NCI-H187 treated with DMSO at 0.1 percent for 48 hours (cell line): ENCODE measurements at places on chromosomes 1 and 21.

DNA sequence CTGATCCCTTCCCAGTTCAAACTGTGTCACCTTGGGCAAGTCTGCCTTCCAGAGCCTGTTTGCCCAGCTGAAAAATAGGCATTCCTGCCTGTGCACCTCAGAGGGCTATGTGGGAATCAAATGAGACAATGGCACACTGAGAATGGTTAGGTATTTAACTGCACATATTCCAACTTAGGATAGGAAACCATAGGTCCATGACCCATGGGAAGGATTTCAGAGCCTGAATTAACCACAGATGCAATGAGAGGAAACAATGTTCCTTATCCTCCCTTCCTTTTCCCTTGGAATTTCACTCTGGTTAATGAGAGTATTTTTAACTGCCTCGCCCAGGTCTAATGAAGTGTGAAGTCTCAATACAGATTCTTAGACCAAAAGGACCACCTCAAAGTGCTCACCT lies 12.7 kb downstream of the PAFAH2 start:
- no peak for DNase-seq

GRCh38 chr1:161359291-161359690 lies 8.4 kb downstream of the CFAP126 start:
- no peak for DNase-seq

GRCh38 chr1:23118957-23119792 lies 49.5 kb downstream of the LUZP1 start:
- no peak for DNase-seq

DNA sequence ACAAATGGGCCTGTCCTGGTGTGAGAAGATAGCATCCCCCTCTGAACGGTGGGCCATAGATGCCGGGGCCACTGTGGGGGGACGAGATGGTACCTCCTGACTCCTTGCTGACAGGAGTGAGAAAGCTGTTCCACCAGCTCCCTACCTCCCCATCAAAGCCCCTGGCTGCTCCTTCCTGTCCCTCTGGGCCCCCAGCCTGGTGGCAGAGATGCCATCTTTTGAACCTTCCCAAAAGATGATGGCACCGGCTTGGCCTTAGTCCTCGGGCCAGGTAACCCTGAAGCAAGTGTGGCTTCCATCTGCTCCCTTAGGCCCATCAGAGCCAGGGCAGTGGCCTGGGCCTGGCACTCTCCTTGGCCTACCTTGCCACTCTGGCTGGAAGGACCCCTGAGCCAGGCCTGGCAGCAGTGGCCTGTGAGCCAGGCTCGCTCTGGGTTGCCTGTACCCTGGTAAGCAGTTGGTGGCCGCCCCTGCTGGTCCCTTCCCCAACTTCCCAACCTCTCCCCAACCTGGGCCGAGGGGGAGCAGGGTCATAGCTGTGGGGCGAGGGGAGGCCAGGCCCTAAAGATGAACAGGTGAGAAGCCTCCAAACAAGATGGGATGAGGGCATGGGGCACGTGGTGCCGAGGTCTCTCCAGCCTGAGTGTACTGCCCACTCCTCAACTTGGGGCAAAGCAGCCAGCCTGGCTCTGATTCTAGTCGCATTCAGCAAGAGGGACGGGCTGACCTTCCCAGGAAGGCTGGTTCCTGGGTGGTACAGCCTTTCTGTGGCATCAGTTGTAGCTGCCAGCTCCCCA lies 34.7 kb downstream of the ZBTB17 start:
- DNase-seq = no peak

- DNase-seq = no peak
Observed at GRCh38 chr1:47682198-47682597, 244.4 kb downstream of the FOXD2 start.

DNA sequence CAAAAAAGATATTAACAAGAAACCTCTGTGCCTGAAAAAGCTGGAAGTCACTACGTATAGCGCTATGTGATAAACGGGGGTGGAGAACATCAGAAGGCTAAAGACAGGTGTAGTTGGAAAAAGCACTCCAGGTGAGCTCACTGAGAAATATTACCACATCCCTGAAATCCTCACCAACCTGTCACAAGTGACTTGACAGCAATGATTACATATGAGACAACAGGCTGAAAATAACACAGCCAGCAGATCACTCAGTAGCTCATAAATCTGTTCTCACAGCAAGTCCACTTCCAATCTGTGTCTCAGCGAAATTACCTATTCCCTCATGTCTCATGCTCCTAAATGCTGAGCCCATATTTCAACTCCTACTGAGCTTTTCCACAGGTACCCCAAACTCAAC lies 120.5 kb downstream of the UBR4 start:
- DNase-seq = no peak

DNA sequence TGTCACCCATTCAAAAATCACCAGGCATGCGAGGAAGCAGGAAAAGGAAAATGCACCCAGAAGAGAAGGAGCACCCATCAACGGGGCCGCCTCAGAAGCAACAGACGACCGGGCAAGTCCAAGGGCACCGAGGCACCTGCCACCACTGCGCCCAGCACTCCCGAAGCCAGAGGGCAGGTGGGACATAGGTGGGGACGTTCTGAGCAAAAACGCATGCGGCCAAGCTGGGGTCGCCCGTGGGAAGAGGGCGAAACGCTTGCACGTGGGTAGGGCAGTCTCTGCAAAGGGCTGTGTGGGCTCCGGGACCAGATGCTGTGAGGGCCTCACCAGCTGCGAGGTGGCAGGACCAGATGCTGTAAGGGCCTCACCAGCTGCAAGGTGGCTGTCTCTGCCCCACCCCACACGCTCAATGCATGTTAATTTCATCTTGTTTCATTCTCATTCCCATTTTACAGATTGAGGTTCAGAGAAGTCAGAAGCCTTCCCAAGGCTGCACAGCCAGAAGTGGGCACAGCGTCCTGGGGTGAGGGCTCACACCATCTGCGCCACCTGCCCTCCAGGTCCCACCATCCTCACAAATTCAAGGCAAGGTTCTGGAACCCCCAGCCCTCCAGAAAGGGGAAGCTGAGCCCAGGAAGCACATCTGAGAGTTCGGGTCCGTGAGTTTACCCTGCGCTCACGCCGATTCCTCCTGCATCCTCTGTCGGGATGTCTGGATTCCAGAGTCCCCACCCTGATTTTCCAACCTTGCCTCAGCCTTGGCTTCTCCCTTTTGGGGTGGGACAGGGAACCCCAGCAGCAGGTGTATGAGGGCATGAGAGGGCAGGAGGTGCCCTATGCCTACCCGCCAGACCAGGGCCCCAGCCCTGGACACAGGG lies 8.2 kb upstream of the SAMD11 start:
- no peak for DNase-seq

- no peak for DNase-seq
Observed at GRCh38 chr1:204992201-204992997, 50.6 kb upstream of the CNTN2 start.

DNA sequence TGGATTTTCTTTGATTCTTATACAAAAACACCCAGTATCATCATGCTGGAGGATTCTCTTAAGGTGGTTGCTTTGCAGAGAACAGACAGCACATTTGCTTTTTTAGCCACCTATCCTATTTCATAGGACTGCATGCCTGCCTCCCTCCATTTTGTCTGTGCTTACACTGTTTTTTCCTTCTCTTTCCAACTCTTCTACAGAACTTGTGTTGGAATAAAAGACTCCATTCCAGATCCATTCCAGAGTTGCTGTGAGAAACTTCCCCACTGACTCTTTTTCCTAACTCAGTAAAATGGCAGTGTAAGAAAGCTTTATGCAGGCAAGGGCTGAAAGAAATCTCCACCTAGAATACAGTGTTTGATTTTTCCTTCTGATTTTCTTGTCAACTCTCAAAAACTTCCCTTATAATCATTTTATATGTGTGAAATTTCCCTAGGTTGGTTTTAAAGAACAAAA lies 5.2 kb upstream of the ARID1A start:
- no peak for DNase-seq

GRCh38 chr21:16194095-16194787 lies 464.5 kb downstream of the USP25 start:
- DNase-seq = no peak

DNA sequence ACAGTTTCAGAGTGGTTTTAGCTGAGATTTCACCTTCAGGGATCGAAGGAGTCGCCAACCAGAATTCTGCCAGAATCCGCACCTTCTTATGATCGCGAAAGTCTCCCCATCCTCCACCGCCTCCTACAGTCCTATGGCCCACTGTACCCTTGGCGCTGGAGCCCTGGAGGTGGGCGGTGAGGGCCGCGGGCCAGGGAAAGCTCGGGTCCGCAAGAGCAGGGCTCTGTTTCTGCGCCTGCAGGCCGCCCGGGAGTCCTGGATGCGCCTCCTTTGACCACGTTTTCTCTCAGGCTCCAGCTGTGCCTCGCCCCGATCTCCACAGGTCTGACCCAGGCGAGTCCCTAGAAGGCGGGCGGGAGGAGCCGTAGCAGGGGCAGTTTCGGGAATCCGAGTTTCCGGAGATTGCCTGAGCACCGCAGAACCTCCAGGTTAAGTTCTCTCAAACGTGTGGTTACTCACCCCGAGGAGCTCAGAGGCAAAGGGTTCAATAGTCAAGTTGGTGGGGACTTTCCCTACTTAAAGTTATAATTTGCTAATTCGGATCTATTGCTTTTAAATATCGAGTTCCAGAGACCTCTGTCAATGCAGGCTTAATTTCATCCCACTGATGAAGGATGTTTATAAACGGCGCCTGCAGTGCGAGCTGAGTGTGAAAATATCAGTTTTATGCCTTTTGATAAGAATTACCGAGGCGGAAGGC lies 3.2 kb upstream of the LHX8 start:
- no peak for DNase-seq

DNA sequence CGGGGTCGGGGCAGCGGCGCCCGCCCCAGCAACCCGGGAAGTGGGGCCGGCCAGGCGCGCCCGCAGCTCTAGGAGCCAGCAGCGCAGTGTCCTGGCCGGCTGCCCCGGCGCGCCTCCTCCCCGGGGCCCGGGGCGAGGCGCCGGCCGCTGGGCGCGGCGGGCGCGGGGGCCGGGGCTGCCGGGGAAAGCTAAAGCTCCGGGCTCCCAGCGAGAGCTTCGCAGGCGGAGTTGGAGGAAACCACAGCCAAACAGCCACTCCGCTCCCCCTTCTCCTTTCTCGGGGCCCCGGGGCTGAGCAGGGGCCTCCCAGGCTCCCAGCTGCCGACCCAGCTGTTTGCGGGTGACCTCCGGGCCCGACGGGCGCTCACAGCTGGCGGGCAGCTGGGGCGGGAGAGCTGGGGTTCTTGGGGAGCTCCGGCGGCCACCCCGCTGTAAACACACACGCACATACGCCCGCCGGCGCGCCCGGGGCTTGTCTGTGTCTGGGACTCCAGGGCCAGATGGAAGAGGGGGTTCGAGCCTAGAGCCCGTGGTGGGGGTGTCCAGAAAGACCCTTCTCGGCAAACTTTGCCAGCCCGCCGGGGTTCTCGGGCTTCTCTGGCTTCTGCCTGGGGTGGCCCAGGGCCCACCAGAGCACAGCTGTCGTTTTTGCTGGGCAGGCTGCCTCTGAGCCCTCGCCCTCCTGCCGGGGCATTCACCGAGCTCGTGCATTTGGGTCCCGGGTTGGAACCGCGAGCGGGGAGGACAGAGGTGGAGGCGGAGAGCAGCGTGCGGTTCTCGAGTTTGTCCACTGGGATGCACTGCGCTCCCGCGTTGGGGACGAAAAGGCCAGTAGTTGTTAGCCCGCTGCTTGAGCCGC lies 1.5 kb downstream of the AJAP1 start:
- no peak for DNase-seq

- DNase-seq = no peak
Observed at GRCh38 chr1:94110946-94111740, 9.8 kb downstream of the ABCA4 start.

GRCh38 chr21:33947451-33948095 lies 32.0 kb upstream of the ATP5PO start:
- DNase-seq = no peak

DNA sequence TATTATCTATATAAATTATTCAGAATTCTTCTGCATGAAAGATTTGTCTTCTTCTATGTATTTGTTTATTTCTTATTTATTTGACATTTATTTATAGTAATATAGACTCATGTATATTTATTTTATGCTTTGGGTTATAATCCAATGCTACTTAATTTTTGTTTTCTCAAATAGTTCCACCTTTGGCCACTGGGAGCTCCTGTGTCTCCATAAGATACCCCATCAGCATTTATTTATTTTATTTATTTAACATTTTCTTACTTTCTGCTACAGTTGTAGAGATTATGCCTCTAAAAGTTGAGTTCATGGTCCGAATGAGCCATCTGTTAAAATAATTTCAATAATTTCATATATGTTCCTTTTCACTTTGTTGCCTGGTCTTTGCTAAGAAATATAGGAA lies 289.4 kb downstream of the ADGRL2 start:
- DNase-seq = no peak

- no peak for DNase-seq
Observed at GRCh38 chr1:221712776-221713431, 29.0 kb downstream of the DUSP10 start.

DNA sequence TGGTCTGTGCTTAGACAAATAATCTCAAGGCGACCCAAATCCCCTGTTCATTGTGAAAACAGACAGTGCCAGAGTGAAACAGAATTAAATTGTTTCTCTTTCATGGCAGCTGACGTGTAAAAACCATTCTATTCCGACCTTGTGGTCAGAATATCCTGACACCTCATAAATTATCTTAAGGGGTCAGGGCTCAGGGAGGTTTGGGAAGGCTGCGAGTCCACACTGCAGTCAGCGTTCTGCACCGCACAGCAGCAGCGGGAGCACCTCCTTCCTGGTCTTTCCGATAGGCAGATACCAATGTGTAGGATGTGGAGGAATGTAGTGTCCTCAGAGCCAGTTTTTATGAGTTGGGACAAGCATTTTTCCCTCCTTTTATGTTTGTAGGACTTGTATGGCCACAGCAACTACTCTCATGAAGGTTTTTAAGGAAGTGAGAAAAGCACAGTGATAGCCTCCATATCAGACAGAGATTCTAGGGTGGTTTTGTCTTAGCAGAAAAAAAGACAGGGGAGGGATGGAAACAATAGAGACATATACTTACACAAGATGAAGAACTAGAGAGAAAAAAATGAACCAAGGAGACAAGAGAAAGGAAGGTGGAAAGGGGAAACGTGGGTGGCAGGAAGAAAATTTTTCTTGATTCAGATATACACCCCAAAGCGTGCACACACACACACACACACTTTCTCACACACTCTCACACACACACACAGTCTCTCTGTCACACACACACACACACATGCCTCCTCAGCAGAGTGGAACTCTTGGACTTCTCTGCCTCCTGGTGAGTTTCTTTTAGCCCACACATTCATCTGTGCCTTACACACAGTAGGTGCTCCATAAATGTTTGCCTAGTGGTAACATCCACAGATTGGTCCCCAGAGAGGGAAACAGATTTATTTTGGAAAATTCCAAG lies 68.6 kb downstream of the NTMT2 start:
- no peak for DNase-seq

- no peak for DNase-seq
Observed at GRCh38 chr21:28397040-28397439, 595.6 kb downstream of the LTN1 start.

GRCh38 chr1:112575154-112575804 lies 43.7 kb downstream of the ST7L start:
- no peak for DNase-seq

- no peak for DNase-seq
Observed at GRCh38 chr1:16198444-16199156, 13.9 kb downstream of the ARHGEF19 start.

DNA sequence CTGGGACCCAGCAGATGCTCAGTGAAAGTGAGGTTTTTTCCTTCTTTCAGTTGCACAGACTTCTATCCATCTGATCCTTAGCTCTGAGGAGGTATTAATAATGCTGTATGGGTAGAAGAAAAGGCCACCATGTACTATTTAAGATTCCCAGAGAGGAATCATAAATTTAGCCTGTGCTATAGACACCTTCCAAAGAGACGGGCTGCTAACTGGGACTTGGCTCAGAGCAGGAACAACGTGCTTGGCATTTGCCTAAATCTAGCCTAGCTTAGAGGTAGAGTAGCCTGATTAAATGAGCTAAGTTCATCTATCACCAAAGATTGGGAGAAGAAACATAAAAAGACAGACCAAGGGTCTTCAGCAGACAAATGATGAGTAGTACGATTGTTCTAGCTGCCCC lies 176.9 kb upstream of the BEND5 start:
- DNase-seq = no peak
